ENCODE measurements at places on chromosomes 16 and 17. TPM values are rescaled to one million over a fixed set of nuclear protein-coding genes. Genes with fewer than 3 reads are reported as not detected.

- no peak for DNase-seq
These were observed 59.4 kb downstream of the RTN4RL1 start for GRCh38 chr17:1965556-1966273.

DNA sequence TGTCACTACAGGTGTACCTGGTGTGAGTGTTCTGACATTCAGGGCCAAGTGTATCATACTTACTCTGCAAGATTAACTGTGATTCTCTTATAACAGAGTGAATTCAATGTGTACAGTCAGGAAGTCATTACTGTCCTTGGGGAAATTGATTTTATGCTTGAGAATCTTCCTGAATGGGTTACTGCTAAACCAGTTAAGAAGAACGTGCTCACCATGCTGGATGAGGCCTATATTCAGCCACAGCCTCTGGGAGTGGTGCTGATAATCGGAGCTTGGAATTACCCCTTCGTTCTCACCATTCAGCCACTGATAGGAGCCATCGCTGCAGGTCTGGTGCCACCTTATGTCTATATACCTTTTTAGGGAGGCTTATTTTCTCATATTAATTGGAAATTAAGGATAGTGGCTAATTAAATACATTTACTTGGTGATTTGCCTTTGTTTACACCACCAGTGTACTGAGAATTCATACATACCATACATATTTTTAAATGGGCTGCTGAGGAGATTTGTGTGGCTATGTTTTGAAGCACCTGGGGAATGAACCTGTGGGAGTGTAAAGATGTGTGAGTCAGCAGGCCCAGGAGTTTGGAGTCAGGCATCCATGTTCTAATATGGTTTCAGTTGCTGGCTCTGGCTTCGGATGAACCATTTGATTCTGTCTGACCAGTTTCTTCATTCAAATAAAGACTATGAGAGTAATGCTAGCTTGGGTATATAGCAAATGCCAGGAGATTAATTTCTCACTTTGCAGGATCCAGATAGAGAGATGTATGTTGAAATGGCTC is 3.1 kb downstream of the ALDH3A2 start:
- DNase-seq = no peak

DNA sequence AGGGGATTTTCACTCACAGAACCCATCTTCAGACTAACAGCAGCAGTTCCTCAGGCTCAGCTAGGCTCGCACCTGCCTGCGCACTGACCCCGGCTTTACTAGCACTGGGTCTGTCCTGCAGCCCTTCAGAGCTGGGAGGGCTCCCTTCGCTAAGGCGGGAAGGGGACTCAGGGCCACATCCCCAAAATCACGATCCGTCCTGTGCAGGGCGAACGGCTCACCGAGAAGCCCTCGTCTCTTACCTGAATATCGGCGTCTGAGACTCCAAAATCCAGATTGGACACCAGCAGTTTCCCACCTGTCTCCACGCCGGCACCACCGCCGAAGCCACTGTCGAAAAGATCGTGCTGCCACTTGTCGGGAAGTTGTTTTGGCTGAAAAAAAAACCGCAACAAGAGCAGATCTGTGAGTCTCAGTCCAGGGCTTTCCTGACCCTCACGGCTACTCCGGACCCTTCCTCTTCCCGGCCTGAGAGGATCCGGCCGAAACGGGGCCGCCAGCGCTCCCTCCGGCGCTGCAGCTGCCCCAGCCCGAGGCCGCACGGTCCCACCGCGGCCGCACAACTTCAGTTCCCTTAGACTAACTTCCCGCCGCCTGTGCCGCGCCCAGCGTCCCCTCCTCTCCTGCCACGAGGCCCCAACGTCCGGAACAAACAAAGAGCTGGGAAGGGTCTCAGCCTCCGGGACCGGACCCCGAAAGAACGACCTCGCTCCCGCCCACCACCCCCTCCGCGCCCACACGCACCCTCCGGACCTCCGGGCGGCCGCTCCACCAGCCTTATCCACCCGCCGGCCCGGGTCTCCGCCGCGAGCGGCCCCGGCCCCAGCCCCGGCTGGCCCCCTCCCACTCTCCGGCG is 711 bp downstream of the ALYREF start:
- DNase-seq = no peak

- peak; percentile 74 for DNase-seq
These were observed 4.6 kb downstream of the PLCD3 start for GRCh38 chr17:45127548-45128300.

DNA sequence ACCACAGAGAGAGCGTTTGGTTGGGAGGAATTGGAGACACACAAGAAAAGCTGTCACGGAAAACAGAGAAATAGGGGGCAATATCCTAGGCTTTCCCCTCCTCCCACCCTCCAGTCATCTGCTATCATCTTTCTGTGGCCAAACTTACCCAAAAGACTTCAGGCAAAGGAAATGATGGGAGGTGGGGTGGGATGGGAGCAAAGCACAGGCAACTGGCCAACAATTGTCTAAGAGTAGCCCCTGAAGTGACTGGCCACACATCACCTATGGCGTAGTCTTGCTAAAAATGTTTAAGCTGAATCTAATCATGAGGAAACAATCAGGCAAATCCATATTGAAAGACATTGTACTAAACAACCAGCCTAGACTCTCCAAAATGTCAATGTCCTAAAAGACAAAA is 46.9 kb upstream of the ALOX12 start:
- DNase-seq = no peak

GRCh38 chr17:78958641-78959127 is 21.0 kb downstream of the LGALS3BP start:
- DNase-seq = no peak

DNA sequence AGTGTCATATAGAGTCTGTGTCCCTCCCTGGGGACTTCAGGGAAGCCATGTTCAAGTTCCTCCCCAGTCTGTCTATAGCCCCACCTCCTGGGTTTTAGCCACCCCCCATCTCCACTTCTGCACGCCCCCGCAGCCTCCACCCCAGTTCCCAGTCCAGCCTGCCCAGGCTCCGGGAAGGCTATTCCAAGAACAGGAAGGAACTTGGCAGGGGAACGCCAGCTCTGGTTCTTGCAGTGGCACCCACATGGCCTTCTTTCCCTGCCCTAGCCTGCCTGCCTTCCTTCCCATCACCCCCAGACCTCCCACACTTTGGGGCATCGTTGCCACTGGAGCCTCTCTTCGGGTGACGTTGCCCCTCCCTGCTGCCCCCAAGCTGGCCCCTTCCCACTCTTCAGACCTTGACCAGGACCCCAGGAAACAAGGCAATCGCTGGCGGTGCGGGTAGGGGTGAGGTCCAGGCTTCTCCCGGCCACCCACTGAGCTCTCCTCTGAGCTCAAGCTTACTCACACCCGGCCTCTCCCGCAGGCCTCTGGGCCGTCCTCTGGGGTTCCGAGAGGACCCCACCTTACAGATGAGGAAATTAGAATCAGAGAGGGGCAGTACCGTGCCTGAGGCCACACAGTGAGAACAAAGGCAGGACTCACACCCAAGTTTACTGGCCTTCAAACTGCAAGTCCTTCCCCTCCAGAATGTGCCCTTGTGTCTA is 9.2 kb upstream of the CES4A start:
- no peak for DNase-seq

DNA sequence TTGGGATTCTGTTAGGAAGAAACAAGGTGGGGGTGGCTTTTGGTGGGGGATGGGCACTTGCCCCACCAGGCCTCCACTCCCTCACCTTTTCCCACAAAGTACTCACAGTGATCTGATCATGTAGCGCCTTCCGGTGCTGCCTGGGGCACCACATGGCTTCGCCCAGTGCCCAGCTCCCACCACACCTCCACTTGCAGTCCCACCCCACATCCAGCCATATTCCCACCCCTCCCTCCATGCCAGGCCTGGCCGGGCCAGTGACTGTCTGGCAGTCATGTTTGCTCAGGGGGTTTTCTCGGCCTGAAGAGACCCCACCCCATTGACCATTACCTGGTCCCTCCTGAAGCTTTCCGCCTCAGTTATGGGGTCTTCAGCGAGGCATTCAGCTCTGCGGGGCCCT is 201.5 kb downstream of the SPECC1 start:
- no peak for DNase-seq

DNA sequence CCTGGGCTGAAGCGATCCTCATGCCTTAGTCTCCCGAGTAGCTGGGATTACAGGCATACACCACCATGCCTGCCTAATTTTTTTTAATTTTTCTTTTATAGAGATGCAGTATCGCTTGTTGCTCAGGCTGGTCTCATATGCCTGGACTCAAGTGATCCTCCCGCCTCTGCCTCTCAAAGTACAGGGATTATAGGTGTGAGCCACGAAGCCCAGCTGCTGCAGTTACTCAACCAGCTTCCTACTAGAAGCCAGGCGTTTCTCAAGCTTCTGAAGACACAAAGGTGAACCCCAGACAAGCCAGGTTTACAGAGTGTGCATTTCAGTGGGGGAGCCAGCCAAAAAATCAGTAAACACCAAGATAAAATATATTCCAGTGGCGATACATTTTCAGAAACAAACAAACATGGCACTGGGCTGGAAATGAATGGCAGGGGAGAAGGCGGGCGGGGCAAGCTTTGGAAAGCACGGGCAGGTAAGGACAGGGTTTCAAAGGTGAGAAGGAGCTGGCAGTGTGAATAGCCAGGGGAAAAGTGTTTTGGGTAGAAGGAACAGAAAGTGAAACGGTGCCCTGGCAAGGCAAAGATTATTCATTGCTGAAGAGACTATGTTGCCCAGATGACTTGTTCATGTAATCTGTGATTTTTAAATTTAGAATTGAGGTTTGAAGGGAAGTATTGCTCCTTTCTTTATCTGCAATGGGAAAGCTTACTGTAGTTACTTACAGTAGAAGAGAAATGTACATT is 471.1 kb downstream of the WWOX start:
- no peak for DNase-seq

DNA sequence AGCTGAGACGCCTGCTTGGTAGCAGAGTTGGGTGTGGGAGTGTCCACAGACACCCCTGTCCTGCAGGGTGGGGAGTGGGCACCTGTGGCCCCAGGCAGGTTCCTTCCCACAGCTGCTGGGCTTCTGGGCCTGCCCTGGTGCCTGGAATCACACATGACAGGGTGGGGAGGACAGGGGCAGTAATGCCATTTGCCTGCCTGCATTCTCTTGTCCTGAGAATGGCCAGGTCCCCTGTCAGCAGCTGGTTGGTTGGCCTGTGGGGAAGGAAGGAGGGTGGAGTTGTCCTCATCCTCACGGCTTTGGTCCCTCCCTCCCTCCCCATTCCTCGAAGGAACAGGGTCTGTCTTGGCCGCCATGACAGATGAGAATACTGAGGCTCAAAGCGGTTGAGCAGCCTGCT is 5.2 kb downstream of the PRSS53 start:
- DNase-seq = no peak

- peak; percentile 57 for DNase-seq
These were observed 9.9 kb upstream of the RAP1GAP2 start for GRCh38 chr17:2786176-2786881.

- DNase-seq = no peak
These were observed 48.1 kb downstream of the ZNF778 start for GRCh38 chr16:89265647-89266046.

- no peak for DNase-seq
These were observed 329.4 kb upstream of the CCL2 start for GRCh38 chr17:33925649-33926048.

DNA sequence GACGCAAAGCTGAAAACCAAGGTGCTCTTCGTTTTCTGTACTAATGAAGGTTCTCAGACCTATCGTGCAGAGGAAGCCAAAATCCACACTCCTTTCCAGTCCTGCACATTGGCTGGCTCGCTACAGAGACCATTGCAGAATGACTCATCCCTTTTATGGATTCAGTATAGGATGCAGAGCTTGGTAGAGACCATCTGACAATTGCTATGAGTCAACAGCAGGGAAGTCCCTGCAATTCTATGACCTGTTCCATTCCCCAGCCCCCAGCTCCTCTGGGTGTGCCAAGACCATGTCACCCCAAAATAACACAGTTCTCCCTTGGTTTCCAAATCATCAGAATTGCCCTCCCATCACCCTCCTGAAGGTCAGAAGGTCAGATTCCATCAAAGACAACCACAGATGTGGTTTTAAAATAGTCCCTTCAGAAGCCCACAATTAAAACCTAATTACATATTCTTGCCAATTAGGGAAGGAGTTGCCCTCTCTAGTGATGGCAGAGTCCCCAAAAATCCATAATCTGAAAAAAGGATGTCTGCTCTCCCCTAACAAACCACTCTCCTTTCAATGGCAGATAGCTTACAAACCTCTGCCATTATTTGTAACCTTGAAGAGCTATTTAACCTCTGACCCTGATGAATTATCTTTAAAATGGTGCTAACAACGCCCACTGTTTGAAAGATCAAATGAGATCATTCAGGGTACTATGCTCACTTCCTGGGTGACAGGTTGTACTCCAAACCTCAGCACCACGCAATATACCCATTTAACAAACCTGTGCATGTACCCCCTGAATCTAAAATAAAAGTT is 108.2 kb upstream of the RBBP6 start:
- DNase-seq = no peak

DNA sequence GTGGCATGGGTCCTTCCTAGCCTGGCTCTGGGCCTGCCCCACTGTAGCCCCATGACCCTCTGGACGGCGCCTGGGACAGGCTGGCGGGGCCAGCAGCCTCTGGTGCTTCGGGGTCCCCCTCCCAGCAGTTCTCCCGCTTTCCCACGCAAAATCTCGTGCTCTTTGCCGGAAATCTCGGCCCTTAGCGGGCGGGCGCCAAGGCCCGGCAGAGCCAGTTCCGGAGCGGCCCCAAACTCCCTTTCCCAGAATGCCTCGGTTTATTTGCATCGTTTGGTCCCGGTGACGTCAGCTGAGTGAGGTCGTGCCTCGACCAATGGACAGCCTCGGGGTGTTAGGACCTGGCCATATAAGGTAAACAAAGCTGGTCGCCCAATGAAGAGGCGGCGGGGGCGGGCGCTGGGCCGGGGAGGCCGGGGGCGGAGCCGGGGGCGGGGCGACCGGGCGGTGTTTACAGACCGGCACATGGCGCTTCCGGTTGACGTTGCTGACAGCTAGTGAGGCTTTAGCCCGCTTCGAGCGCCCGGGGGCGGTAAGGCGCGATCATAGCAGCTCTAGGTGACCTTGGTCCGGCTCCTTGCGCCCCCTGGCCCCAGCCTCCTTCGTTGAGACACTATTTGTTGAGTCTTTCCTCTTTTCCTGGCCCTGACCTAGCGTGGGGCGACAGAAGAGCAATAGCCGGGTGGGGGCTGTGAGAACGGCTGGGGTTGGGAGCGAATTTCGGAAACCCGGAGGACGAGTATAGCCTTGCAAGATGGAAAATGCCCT is 1.5 kb upstream of the UBALD1 start:
- DNase-seq = peak; percentile 99

DNA sequence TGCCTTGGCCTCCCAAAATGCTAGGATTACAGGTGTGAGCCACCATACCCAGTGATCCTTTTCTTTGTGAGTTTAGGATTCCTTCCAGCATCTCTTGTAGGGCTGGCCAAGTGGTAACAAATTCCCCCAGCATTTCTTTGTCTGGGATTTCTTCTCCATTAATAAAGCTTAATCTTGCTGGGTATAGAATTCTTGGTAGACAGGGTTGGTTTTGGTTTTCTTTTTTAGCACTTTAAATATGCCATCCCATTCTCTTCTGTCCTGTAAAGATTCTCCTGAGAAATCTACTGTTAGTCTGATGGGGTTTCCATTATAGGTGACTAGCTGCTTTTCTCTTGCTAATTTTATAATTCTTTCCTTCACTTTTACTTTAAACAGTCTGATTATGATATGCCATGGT is 173.0 kb upstream of the TOM1L1 start:
- no peak for DNase-seq

- no peak for DNase-seq
These were observed 4.1 kb downstream of the NXN start for GRCh38 chr17:975371-975915.

- DNase-seq = no peak
These were observed 658 bp upstream of the DUSP3 start for GRCh38 chr17:43779145-43780125.

TP53TG3F gene
- total RNA-seq = not detected

APOBR gene
- total RNA-seq = 0.43 TPM

CHD9NB gene
- 2.1 TPM for total RNA-seq

HAP1 gene
- 1.4 TPM for total RNA-seq

KRT12 gene
- not detected for total RNA-seq

CACNA1H gene
- total RNA-seq = 162 TPM

CIAPIN1 gene
- 20.8 TPM for total RNA-seq

Measured in ovary (tissue), 10 donors.